ENCODE measurements at places on chromosomes 11 and 22.
A peak's percentile ranks its signal among the peaks of the same experiment; 100 is the strongest.

DNA sequence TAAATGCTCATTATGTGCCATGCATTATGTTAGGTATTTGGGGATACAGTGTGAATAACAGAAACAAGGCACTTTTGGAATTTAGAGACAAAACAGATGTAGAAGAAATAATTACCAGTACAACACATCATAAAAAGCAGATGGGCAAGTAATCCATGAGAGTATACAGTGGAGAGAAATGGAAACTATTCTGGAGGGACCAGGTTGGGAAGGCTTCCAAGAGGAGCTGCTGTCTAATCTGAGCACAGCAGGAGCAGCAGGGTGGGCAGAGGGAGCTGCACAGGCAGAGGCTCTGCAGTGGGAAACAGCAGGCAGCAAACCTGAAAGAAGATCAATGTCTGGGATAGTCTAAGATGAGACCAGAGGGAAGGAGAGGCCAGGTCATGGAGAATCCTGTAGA is 268.7 kb upstream of the CCDC90B start:
- DNase-seq = no peak

DNA sequence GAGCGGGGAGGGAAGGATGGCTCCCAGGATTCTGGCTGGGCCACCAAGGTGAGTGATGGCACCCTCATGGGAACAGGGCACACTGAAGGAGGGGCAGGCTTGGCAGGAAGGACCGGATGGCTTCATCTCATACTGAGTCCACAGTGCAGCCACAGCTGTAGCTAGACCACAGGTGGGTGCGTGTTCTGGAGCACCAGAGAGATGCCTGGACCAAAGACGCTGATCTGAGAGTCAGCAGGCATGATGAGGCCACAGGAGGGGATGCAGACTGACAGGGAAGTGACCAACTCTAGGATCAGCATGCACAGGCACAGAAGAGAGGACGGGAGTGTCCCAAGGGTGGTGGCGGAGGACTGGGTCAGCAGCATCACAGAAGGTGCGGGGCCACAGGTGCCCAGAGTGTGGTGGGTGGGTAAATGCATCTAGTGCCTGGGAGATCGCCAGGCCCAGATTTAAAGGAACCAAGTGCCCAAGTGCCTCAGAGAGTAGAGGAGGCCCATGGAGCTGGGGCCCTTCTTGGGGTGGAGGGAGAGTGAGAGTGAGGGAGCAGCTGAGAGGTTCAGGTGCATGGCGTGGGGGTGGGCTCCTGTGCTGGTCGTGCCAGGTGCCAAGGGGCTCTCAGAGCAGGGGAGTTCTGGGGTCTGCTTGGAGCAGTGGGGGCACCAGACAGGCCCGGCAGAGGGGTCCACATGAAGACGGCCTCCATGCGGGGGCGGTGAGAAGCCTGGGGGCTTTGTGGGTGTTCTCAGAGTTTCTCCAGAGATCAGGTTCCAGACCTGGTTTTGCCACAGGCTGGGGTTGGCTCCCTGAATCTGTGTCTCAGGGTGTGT is 113.7 kb downstream of the CEP164 start:
- DNase-seq = no peak

DNA sequence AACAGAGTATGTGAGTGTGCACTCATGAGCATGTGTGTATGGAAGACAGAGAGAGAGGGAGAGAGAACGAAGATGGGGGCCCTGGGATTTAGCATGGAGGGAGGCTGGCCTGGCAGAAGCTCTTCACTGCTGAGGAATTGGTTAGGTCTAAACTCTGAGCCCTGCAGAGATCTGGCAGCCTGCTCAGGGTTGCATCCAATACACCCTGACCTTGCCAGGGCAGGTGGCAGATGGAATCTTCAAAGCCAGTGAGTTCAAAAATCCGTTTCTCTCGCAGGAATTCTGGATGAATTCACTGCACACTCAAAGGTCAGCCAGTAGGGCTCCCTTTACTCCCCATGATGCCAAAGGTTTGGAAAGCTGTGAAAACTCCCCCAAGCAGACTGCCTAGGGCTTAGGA is 61.4 kb upstream of the OLFML1 start:
- no peak for DNase-seq

DNA sequence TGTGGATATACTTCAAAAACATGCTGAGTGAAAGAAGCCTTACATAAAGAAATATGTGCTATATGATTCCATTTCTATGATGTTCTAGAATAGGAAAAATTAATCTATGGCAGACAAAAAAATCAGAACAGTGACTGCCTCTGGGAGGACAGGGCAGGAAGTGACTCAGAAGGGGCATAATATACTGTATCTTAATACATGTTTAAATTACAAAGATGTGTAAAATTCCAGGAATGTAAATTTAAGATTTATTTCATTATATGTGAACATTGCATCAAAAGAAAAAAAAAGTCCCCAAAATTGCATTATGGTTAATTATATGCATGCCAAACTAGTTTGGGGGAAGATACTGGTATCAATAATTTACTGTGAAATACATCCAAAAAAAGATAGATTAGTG is 32.2 kb downstream of the SBF2 start:
- DNase-seq = no peak

DNA sequence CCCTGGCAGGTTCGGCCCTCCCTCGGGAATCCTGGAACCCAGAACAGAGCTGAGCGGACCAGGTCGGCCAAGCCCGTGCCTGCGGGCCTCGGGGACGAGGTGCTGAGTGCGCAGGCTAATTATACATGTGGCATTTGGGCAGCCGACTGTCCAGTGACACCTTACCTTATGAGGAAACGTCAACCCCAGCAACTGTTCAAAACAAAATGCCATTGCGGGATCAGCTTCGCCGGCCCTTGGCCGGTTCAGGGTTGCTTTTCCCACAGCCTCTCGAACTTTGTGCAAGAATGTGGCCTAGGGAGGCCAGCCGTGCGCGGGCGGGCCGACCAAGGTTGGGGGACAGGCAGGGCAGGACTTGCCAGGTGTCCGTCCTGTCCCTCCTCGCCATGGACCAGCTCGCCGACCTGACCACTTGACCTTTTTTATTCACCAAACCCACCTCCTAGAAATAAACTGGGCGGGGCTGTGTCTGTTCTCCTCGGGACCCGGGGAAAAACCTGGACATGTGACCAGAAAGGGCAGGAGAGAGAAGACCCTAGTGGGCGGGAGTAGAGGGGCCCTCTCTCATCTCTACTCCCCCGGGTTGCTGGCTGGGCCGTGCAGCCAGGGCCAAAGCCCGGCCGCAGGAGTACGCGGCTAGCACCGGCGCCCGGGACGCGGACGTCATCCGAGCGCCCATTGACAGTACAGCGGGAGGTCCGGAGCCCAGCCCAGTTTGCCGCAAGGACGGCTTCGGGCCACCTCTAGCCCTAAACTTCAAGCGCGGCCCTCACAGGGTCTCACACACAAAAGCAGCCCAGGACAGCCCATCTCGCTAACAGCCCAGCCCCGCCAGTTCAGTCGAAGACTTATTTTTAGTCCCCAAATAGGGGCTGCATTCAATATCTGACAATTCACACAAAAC is 134.3 kb upstream of the C11orf58 start:
- DNase-seq = peak; percentile 76

- no peak for DNase-seq
These were observed 6.9 kb downstream of the FTH1 start for GRCh38 chr11:61960532-61960931.

- DNase-seq = no peak
These were observed 18.1 kb downstream of the MAML2 start for GRCh38 chr11:96324912-96325311.

DNA sequence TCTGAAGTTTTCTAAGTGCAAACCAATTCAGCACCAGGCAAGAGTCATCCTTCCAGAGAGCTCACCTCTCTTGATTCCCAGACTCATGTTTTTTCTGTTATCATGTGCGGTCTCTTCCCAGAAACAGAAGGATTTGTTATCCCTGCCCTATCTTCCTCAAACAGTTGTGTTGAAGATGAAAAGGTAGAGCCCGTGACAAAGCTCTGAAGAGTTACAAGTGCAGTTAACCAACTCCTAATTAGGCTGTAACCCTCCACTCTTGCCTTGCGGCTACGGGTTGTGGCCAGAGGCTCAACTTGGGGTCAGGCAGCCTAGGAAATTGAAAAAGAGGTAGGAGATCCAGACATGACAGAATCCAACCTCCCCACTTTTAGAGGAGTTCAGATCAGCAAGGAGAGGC is 76.2 kb upstream of the CADM1 start:
- no peak for DNase-seq

GRCh38 chr22:49678842-49679170 is 148.9 kb downstream of the BRD1 start:
- DNase-seq = no peak

- DNase-seq = no peak
These were observed 1.9 kb downstream of the KCNJ5 start for GRCh38 chr11:128892866-128893565.

DNA sequence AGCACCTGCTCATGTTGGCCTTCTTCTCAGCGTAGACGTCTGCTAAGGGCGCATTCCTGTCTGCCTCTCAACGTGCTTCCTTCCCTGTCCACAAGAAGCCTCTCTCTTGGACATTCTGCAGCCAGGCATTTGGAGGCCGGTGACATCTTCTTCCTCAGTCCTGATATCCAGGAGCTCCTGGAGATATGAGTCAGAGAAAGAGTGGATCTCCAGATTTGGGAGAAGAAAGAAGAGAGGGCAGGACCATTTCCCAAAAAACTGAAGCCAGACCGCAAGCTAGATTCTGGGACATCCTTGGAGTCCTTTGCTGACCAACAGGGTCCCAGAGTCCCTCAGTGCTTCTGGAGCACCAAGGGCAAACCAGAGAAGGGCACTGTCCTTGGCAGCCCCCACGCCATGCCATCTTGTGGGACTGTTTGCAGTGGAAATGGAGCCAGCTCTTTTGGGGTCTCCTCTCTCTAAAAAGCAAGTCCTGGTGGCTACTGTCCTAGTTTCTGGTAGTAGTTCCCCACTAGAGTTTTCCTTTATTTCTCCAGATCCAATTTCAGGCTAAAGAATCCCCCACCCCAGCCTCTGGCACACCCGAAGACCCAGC is 36.1 kb upstream of the SYT13 start:
- no peak for DNase-seq

DNA sequence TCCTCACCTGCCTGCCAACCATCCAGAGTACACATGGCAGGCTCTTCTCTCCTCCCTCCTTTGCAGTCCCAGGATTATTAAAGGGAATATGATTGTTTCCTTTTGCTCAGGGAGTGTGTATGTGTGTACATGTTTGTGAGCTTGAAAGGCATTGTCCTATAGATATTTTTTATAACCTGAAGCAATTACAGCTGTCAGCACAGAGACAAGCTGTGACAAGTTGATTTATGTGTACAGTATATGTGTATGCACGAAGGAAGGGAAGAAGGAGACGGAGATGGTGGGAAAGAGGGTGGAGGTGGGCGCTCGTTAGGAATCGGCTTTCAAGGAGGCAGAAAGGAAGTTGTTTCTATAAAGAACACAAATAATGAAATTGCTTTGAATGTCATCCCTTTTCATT is 537.0 kb downstream of the NTM start:
- no peak for DNase-seq

DNA sequence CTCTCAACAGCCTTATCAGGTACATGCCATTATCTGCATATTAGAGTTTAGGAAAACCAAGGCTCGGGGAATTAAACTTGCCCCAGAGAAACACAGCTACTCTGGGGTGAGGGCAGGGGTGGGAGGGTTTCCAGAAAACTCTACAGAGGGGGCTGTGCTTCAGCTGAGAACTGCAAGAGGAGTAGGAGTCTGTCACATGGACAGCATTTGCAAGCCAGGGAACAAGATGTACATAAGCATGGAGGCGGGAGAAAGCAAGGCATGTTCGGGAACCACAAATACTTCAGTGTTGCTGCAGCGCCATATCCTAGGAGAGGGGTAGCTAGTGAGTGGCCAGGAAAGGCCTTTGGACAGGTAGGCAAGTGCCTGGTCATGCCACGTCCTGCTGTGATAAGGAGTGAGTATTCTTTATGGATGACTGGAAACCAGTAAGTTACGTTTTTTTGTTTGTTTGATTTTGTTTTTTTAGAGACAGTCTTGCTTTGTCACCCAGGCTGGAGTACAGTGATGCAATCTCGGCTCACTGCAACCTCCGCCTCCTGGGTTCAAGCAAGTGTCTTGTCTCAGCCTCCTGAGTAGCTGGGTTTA is 57.2 kb downstream of the GRAMD1B start:
- DNase-seq = no peak

DNA sequence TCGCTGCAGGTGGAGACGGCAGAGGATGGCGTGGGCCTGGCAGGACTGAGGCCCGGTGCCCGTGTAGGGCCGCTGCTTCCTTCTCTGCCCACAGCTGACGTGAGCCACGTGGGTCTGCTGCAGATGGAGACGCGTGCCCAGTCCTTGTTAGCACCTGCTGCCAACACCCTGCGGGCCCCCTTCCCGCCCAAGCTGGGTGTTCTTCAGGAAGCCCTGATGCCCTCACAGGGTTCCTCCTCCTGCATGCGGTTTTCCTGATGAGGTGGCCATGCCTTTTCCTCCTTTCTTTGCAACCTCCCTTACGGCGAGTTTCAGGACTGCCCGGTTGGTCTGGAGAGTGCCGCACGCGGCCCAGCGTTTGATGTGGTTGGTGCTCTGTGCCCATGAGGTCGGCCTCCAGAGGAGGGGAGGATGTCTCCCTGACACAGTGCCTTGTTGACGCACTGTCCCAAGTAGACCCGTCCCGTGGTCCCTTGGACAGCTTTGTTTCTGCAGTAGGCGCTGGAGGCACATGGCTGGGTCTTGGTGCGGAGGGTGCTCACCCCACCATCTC is 44.7 kb downstream of the AP2A2 start:
- DNase-seq = no peak

- no peak for DNase-seq
These were observed 238.7 kb downstream of the FAM181B start for GRCh38 chr11:82494988-82495432.

- no peak for DNase-seq
These were observed 37.3 kb upstream of the XBP1 start for GRCh38 chr22:28837640-28838039.

GRCh38 chr11:127247261-127247851 is 246.8 kb upstream of the KIRREL3 start:
- DNase-seq = no peak

DNA sequence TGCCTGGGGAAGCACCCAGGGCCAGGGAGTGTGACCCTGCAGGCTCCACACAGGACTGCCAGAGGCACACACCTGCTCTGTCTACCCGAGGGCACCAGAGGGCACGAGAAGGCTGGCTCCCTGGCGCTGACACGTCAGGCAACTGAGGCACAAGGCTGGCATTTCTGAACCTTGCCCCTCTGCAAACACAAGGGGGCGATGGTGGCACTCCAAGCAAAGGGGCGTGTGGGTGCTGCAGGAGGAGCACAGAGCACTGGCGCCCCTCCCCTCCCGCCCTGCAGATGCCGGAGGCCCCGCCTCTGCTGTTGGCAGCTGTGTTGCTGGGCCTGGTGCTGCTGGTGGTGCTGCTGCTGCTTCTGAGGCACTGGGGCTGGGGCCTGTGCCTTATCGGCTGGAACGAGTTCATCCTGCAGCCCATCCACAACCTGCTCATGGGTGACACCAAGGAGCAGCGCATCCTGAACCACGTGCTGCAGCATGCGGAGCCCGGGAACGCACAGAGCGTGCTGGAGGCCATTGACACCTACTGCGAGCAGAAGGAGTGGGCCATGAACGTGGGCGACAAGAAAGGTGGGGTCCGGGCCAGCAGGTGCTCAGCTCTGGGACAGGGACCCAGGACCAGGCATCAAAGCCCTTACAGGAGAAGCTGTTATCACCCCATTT is 20.8 kb upstream of the TXNRD2 start:
- peak; percentile 68 for DNase-seq

Data from left cardiac atrium (tissue), 4 donors.